ENCODE measurements at places on chromosomes 2 and 18. TPM values are rescaled to one million over a fixed set of nuclear protein-coding genes. Genes with fewer than 3 reads are reported as not detected.

DNA sequence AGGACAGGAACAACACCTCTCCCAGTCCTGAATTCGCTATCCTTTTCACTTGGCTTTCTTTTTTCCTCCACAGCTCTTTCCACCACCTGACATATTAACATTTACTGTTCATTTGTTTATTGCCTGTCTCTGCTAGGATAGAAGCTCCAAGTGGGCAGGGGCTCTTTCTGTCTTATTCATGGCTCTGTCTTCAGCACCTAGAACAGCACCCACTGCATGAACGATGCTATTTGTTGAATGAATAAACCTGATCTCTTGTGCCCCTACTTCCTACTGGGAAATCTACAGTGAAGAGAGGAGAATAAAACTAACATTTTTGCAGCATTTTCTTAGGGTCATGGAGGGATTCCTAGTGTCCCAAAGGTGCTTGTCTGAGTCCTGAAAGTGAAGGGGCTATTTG is 24.4 kb upstream of the GAREM2 start:
- no peak for DNase-seq
- no peaks in the 10 kb centered on the region for H3K27me3 ChIP-seq
- no peaks in the 10 kb centered on the region for H3K36me3 ChIP-seq
- no peak overlapping the region for H3K4me3 ChIP-seq
- H3K27ac ChIP-seq, result no peak overlapping the region
- H3K4me1 ChIP-seq, result no peaks in the 10 kb centered on the region

- H3K4me1 ChIP-seq, result peaks cover 76% of the 10 kb centered on the region
- peak overlapping the region; percentile 31 for H3K4me3 ChIP-seq
- peak; percentile 37 for DNase-seq
- no peaks in the 10 kb centered on the region for H3K36me3 ChIP-seq
- H3K27ac ChIP-seq, result peak overlapping the region; percentile 89
These were observed 54.3 kb downstream of the PKDCC start for GRCh38 chr2:42102024-42102590.

- peaks cover 6% of the 10 kb centered on the region for H3K36me3 ChIP-seq
- no peak overlapping the region for H3K27ac ChIP-seq
- no peak for DNase-seq
- no peaks in the 10 kb centered on the region for H3K4me1 ChIP-seq
These were observed 56.9 kb downstream of the AFTPH start for GRCh38 chr2:64581018-64581417.

DNA sequence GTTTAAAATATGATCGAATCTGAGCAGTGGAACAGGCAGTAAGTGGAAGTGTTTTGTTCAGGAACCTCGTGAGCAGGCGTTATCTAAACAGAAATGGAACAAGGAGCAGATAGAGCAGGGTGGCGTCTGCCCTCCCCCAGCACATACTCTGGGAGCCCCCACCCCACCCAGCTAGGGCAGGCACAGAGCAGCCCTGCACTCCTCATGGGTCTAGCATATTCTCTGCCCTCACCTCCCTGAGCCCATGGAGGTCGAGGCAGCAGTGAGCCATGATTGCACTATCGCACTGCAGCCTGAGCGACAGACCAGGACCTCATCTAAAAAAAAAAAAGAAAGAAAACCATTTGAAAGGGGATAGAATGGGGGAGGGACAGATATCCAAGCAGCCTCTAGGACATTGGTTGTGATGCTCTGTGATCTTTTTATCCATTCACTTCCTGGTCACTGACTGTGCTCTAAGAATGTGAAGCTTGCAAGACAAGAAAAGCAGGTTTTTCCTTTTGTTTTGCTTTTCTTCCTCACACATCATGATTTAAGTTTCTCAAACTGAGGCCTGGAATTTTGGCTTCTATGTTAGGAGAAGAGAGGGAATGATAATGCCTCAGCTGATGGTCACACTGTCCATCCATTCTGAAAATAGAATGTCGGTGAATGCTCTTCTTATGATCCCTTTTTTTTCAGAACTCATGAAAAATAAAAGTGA is 3.1 kb downstream of the MLPH start:
- no peak overlapping the region for H3K4me3 ChIP-seq
- no peaks in the 10 kb centered on the region for H3K36me3 ChIP-seq
- H3K4me1 ChIP-seq, result no peaks in the 10 kb centered on the region
- peaks cover 50% of the 10 kb centered on the region for H3K27me3 ChIP-seq

The TMEM198 gene
- total RNA-seq, result 0.52 TPM

DNA sequence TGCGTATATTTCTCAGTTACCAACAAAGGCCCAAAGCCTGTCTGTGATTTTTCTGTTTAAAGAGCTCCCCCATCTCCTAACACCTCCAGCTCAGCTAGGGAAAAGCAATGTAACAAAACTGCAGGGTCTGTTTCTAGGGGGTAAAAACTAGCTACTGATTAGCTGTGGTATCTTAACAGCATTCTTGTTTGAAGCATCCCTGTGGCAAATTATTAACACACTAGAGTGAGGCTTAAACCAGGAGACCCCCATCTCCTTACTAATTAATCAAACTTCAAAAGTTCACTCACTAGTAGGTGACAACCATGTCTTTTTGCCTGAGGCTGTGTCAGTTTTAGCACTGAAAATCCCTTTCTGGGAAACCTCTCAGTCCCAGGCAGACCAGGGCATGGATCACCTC is 186.2 kb upstream of the PARD3B start:
- no peak overlapping the region for H3K27ac ChIP-seq
- DNase-seq, result no peak

- H3K36me3 ChIP-seq, result no peaks in the 10 kb centered on the region
- no peak for DNase-seq
- no peak overlapping the region for H3K4me3 ChIP-seq
- H3K4me1 ChIP-seq, result no peaks in the 10 kb centered on the region
These were observed 130.2 kb downstream of the CD226 start for GRCh38 chr18:69817335-69817940.

The LYG2 gene
- not detected for total RNA-seq

The ADD2 gene
- 0.90 TPM for total RNA-seq

DNA sequence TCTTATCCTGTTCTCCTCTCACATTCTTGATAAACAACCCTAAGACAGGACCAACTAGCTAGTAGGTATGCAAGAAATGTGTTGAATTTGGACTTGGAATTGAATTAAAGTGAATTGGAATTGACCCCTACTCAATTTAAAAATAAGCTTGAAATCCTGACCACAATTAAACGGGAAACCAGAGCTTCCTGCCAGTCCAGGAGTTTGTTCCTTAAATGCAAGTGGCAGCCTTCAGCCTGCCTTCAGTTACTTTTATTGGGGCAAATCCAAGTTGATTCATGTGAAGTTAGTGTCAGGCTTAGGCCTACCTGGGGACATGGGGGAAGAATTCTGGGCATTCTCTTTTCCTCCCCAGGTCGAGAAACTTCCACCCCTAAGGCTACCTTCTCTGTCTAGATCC is 457.6 kb downstream of the BCL11A start:
- H3K4me1 ChIP-seq, result peaks cover 67% of the 10 kb centered on the region
- DNase-seq, result no peak
- no peaks in the 10 kb centered on the region for H3K36me3 ChIP-seq

DNA sequence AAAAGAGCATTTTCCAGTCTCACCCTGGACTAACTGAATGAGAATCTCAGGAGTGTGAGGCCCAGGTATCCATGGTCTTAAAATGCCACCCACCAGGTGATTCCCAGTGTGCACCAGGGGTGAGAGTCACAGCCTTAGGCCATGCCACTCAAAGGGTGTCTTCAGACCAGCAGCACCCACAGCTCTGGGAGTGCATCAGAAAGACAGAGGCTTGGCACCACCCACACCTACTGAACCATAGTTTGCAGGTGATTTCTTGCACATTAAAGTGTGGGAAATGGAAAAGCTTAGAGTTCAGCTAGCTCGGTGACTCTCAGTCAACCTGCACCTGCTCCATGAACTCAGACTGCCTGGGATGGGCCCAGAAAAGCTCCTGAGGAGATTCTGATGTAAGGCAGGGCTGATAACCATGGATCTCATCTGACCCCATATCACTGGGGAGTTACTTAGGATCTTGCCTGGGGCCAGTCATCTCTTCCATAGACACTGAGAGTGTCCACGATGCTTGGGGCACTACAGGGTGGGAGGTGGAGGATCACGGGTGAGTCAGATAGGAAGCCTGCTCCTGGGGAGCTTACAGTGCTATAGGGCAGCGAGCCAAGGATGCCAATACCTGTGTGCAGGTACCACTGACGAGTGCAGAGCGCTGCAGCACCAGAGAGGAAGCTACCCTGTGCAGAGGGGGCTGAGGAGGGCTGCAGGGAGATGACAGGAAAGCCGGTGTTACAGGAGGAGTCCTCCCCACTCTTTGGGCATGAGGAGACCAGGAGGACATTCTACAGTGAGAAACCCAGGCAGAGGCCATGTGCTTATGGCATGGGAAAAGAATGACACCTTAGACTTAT is 4.6 kb downstream of the IL37 start:
- H3K27ac ChIP-seq, result no peak overlapping the region
- DNase-seq, result no peak
- no peaks in the 10 kb centered on the region for H3K36me3 ChIP-seq
- H3K4me3 ChIP-seq, result no peak overlapping the region
- peaks cover 29% of the 10 kb centered on the region for H3K4me1 ChIP-seq
- no peaks in the 10 kb centered on the region for H3K27me3 ChIP-seq

DNA sequence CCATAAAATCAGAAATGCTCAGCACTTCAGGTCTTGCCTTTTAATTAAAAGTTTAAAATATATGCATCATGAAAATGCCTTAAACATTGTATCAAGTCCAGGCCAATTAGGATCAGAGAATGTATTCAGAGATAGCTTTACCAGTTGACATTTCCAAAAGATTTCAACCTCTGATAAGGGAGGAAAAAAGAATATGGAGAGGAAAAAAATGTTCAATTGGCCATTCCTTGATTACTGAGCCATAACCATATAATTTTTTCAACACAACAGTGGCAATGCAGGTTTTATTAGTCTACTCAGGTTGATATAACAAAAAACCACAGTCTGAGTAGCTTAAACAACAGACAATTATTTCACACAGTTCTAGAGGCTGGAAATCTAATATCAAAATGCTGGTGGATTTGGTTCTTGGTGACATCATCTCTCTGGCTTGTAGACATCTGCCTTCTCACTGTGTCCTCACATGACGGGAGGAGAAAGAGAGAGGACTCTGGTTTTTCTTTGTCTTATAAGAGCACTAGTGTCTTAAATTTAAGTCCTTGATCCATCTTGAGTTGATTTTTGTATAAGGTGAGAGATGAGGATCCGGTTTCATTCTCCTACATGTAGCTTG is 111.9 kb downstream of the IRS1 start:
- H3K36me3 ChIP-seq, result no peaks in the 10 kb centered on the region
- no peak for DNase-seq
- H3K4me3 ChIP-seq, result no peak overlapping the region
- H3K4me1 ChIP-seq, result no peaks in the 10 kb centered on the region
- H3K27me3 ChIP-seq, result no peaks in the 10 kb centered on the region
- no peak overlapping the region for H3K27ac ChIP-seq

DNA sequence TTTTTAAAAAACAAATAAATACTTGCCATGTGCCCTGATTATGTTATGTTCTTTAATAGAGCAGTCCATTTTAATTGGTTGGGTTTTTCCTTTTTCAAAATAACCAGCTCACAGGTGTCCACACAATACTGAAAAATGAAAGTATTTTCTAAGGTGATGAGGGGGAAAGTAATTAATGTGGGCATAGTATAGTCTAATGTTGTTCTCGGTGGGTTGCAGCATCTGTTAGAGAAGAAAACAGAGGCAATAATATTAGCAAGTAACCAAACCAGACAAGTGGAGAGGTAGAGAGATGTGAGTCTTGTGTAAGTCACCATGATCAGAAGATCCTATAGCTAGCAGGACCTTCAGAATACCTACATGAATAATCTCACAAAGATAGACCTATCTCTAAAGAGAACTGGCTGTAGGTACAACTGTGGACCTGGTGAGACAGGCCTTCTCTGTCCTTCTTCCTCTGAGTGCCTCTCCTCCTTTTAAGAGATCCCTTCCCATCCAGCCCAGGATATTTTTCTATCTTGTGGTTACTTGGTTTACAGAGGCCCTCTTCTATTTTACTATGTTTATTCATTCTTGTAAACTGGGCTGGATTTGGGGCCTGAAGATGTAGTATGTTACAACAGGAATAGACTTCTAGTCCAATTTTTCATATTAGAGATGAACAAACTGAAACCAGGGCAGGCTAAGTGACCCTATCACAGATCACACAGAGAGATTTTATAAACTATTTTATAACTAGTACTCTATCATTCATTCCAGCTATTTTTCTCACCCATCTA is 67.1 kb upstream of the MSTN start:
- no peak for DNase-seq
- H3K27me3 ChIP-seq, result no peaks in the 10 kb centered on the region
- H3K4me1 ChIP-seq, result no peaks in the 10 kb centered on the region
- H3K27ac ChIP-seq, result no peak overlapping the region
- H3K4me3 ChIP-seq, result no peak overlapping the region

DNA sequence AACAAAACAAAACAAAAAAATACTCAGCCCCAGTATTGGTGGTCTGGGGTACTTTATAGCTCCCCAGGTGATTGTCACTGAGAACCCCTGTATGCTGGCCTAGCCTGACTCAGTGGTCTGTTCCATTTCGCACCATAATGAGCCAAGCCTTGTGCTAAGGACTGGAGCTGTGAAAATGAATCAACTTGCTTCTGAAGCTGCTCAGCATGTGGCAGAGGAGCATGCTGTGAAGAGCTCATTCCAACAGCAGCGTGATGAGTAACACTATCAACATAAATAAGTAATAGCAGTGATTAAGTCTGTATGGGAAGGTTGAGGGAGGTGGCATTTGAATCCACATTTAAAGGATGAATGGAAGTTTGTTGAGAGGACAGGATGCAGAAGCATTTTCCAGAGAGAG is 67.2 kb upstream of the ATL2 start:
- peaks cover 25% of the 10 kb centered on the region for H3K4me1 ChIP-seq
- H3K27me3 ChIP-seq, result peaks cover 5% of the 10 kb centered on the region
- no peaks in the 10 kb centered on the region for H3K36me3 ChIP-seq
- H3K4me3 ChIP-seq, result no peak overlapping the region

- H3K4me1 ChIP-seq, result no peaks in the 10 kb centered on the region
- H3K27me3 ChIP-seq, result no peaks in the 10 kb centered on the region
- peak; percentile 71 for DNase-seq
- H3K4me3 ChIP-seq, result no peak overlapping the region
These were observed 311.8 kb downstream of the LNPK start for GRCh38 chr2:175690113-175690837.

DNA sequence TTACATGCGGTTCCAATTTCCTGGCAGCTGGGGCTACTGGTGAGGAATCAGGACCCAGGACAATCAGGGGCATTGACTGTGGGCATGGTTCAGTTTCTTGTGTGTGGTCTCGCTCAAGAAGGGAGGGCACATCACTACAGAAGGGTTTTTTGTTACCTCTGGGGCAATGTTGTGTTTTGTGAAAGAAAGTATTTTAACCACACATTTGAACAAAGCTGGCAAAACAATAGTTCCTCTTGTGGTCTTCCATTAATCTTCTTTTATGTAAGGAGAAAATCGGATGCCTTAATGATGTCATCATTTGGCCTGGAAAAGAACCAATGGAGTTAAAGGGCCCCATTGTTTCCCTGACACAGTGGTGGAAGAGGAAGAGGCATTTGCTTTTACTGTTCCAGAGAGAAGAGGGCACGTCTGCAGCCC is 197.4 kb downstream of the SH3BP4 start:
- no peaks in the 10 kb centered on the region for H3K36me3 ChIP-seq
- no peaks in the 10 kb centered on the region for H3K27me3 ChIP-seq
- no peak overlapping the region for H3K27ac ChIP-seq
- H3K4me3 ChIP-seq, result no peak overlapping the region
